ENCODE measurements at places on chromosomes 2 and 18.

DNA sequence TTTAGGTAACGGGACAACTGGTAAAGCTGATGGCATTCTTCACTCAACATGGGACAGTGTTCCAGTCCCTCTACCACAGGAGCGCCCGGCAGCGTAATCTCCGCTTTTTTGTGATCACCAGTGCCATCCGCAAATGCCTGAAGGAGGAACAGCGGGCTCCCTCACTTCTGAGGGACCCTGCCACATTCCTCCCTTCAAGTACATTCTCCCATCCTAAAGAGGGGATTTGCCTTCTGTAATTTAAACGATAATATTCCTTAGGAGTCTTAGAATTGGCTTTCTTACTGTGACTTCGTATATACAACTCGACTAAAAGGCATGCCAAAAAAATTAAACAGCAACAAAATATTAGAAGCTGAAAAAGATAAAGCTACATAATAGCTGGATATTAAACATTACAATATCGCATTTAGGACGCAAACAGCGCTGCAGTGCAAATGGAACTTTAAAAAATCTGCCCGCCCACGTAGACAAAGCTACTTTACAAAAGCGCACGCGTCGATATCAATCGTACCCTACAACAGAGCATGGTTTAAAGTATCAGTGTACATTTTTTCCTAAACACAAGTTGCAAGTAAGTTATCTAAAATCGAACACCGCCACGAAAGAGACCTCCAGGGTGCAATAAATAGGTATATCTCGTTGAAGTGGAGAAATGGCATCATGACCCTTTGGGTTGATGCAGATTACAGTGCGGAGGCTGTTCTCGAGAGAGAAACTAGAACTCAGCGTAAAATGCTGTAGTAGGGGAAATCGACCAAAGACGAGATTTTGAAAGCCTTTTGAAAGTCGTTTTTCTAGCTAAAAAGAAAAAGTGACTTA, 2.3 kb upstream of the VSNL1 start:
- peak; percentile 17 for DNase-seq

DNA sequence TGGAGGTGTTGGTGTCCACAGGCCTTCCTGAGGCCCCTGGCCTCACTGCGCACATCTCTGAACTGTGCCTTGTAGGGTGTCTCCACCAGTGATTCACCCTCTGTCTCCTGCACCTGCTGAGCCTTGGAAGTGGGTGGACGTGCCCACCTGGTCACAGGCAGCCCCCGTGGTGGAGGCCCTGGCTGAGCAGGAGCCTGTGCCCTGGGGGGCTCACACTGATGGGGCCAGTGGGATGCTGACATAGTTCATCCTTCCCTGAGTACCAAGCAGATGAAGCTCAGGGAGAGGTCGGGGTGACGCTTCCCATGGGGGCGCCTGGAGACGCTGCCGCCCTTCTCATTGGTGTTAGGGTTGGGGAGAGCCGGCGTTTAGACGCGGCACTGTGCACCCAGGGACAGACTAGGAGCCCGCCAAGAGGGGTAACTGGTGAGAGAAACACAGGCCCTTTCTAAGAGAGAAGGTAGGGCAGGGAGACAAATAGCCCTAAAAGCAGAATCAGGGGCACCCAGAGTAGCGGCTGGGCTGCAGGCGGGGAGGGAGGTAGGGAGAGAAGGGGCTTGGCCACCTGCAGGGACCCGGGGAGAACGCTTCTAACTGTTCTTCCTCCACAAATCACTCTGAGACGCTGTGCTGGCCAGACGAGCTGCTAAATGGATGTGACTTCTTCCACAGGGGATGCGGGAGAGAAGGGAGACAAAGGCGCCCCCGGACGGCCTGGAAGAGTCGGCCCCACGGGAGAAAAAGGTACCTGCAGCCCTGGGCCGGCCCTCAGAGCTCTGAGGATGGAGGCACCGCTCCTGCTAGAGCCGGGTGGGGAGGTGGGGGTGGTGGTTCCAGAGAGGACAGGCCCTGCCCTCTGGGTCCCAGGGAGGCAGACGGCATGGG, 18.0 kb downstream of the COLEC11 start:
- DNase-seq, result no peak

GRCh38 chr2:172806493-172806892, 70.8 kb downstream of the RAPGEF4 start:
- DNase-seq, result peak; percentile 69

DNA sequence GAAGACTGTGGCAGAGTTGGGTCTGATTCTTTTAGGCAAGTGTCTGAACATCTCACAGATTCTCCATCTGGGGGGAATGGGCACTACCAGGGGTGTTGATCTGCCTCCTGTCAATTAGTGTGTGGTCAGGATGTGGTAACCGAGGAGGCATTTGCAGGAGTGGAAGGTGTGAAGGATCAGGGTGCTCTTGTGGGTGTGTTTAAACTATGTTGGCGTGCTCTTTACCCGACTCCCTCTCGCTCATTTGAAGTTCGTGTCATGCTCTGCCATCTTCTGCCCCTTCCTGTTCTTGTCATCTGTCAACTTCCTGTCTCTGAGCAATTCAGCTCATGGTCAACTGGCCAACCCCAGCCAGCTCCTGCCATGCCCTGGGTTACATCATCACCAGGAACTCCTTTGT, 107.9 kb downstream of the RTN4 start:
- DNase-seq, result no peak

- no peak for DNase-seq
These were observed 52.7 kb downstream of the ADD2 start for GRCh38 chr2:70715071-70715985.

- no peak for DNase-seq
These were observed 234.8 kb upstream of the RAB6C start for GRCh38 chr2:129744649-129745048.

DNA sequence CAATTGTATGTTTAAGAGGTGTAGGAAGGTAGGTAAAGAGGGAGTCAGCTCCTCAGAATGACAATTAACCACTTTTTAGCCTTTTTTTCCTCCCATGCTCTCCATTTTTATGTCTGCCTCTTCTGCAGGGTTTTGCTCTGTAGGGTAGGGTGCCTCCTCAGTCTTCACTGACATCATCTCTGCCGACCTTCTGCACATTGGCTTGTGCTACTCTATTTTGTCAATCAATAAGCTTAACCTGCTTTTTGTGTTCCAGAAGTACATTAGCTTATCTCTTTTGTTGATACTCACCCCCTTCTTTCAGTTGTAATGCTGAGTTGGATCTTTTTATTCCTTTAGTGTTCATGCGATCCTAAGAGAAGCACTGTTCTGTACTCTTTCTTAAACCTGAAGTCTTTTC, 323.2 kb downstream of the RDH14 start:
- DNase-seq, result no peak

GRCh38 chr18:57941841-57942489, 102.1 kb upstream of the NEDD4L start:
- DNase-seq, result no peak

DNA sequence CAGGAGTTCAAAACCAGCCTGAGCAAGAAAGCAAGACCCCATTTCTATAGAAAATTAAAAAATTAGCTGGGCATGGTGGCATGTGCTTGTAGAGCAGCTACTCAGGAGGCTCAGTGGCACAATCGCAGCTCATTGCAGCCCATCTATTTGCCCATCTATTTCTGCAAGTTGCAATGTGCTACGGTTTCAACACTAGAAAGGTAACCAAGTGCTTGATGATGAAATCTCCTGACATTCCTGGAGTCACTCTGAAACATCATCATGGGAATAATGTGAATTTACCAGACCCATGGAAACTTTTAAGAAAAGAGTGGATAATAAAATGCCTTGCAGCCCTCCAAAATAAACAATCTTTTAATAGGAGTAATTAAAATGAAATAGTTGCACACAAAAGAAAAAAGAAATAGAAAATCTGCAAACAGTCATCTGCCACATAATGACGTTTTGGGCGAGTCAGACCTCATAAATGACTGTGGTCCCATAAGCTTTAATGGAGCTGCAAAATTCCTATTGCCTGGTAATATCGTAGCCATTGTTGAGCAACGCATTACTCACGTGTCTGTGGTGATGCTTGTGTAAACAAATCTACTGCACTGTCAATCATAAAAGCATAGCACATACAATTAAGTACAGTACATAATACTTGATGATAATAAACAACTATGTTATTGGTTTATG, 46.6 kb upstream of the AMMECR1L start:
- no peak for DNase-seq

DNA sequence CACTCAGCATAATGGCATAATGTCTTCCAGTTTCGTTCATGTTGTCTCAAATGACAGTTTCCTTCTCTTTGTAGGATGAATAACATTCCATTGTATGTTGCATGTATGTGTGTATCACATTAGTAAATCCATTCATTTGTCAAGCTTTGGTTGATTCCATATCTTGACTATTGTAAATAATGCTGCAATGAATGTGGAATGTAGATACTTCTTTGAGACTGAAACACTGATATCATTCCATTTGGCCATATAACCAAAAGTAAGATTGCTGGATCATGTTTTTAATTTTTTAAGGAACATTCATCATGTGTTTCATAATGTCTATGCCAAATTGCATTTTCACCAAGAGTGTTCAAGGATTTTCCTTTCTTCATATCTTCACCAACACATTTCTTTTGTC, 1711.4 kb upstream of the PIK3C3 start:
- DNase-seq, result no peak

GRCh38 chr18:11150271-11150615, 874 bp upstream of the PIEZO2 start:
- no peak for DNase-seq

DNA sequence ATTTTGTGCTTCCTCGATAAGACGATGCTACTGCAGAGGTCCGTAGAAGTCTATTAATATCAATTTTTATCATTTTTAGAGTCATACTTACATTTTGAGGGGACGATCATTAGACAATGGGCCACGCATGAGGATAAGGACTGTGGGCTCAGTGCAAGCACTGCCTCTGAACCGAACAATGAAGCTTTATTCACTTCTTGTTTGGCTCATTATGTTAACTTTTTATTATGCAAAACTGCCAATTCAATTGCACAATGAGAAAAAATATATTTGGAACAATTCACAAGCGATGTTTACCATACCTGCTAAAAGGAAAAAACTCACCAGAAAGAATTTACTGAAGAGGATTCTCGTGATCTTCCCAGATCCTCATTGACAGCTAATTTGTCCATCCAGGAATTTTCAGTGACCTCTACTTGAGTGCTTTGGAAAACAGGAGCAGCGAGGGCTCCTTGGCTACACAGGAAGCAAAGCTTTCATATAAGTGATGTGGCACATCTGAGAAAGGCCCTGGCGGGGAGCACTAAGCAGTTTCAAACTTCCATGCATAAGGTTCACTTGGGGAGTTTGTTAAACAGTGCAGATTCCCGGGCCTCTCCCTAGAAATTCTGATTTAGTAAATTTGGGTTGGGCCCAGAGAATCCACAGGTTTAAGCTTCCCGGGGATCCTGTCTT, 13.3 kb upstream of the CAPN13 start:
- DNase-seq, result no peak

All from hematopoietic multipotent progenitor cell treated with erythropoietin and hydrocortisone succinate and interleukin-3 and kit ligand, for 4 days (in vitro differentiated cells).